OCI-LY7 (cell line): ENCODE measurements at places on chromosomes 16 and 17. TPM values are rescaled to one million over a fixed set of nuclear protein-coding genes. Genes with fewer than 3 reads are reported as not detected.

OR1E1 gene
- total RNA-seq: not detected in 2 replicates

RAB26 gene
- 7.9 and 9.5 TPM in 2 replicates for total RNA-seq

CD300LG gene
- not detected in 2 replicates for total RNA-seq

OR2C1 gene
- total RNA-seq: not detected in 2 replicates

RABEP2 gene
- 84.2 and 87.2 TPM in 2 replicates for total RNA-seq

FAM171A2 gene
- 4.2 and 4.6 TPM in 2 replicates for total RNA-seq

KRT20 gene
- total RNA-seq: not detected in 2 replicates

OTOP3 gene
- total RNA-seq: not detected in 2 replicates

TP53TG3F gene
- total RNA-seq: not detected in 2 replicates

TBC1D3K gene
- total RNA-seq: not detected in 2 replicates

UBTF gene
- total RNA-seq: 215 and 228 TPM in 2 replicates

RAB11FIP4 gene
- 14.9 and 15.0 TPM in 2 replicates for total RNA-seq

EFNB3 gene
- total RNA-seq: 0.11 and 0.15 TPM in 2 replicates

GFAP gene
- not detected in 2 replicates for total RNA-seq

NLRP1 gene
- total RNA-seq: 24.6 and 27.5 TPM in 2 replicates

OMG gene
- 1.4 TPM in 2 replicates for total RNA-seq
